ENCODE measurements at places on chromosomes 6 and 20.

- DNase-seq: no peak
Observed at GRCh38 chr6:15531973-15532372, 130.9 kb downstream of the DTNBP1 start.

DNA sequence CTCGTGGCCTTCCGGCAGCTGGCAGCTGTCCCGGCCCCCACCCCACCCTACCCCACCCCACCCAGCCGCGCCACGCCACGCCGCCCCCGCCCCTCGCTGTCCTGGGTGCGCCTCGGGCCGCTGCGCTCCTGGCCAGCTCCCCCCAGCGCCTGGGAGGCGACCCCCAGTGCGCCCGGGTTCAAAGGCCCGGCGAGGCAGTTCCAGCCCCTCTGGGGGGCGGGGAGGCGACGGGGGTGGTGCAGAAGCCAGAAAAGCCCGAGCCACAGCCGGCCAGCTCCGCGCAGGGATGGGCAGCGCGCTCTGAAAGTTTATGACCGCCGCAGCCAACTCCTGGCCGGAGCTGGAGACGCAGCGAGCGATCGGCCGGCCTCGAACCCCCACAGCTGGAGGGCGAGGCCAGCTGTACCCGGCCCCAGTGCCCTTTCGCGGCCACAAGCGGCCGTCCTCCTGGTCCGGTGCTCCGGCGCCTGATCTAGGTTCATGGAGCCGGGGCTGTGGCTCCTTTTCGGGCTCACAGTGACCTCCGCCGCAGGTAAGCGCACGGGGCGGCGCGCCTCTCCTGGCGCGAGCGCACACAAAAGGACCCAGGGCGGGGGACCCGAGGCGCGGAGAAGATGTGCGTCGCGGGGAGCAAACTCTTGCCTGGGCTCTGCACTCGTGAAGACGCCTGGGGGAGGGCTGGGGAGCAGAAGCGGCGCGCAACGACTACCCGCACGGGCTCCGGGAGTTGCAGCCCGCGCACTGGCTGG lies at the start of gene EDN3:
Gene EDN3, plus strand, starts transcription at position 279 of the 749 bp plus-strand sequence. Its CDS starts 202 bp downstream, at position 481.
- DNase-seq: no peak

DNA sequence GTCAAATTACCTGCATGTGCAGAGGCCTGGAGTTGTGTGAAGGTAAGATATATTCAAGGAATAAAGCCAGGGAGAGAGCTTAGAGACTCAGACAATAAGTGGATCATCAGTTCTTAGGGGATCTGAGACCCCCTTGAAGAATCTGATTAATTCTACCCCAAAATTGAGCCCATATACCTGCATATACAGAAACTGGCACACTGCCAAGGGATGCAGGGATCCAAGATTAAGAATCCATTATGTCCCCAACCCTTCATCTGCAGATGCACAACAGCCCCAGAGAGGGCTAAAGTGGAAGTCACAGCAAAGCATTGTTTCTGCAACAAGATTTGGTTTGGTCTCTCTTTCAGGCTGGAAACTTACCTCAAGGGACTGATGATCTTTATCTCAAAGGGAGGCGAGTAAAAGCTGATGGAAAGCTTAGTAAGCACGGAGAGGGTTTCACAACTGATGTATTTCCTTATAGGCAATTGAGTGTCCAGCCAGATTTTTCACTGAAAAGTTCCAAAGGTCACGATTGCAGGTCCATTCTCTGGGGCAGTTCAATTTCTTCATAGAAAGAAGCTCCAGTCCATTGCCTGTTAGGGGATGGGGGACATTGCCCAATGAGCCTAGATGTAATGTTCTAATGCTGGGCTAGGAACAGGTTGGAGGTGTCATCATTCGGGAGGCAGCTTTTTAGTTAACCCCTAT lies 20.9 kb upstream of the STK35 start:
- no peak for DNase-seq

DNA sequence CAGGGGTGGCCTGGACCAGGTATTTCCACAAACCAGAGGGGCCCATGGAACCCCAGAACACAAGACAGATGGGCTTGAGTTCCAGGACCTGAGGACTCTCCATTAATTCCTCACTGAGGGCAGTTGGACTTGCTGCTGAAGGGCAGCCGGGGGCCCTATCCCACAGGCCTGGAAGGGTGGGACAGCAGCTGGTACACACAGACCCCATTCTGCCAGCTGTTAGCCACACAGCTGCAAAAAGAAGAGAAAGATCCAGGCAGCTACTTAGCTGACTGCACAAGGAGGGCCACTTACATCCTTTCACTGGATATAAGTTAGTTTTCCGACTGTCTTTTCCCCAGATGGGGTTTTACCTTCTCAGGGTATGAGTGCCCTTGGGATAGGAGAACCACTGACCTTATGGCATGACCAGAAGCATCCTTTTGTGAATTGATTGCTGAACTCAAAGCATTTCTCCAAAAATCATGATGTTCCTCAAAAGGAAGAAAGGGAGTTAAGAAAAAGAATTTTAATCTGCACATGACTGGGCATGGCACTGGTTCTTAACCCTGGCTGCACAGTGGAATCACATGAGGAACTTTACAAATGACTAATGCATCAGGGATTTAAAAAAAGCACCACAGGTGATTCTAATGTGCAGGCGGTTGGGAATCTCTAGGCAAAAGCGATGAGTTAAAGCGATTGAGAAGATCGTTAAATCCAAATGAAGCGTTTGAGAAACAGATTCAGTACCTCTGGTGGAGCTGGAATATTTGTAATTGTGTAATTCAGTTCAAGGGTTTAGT lies 199.4 kb downstream of the TFAP2A start:
- no peak for DNase-seq

DNA sequence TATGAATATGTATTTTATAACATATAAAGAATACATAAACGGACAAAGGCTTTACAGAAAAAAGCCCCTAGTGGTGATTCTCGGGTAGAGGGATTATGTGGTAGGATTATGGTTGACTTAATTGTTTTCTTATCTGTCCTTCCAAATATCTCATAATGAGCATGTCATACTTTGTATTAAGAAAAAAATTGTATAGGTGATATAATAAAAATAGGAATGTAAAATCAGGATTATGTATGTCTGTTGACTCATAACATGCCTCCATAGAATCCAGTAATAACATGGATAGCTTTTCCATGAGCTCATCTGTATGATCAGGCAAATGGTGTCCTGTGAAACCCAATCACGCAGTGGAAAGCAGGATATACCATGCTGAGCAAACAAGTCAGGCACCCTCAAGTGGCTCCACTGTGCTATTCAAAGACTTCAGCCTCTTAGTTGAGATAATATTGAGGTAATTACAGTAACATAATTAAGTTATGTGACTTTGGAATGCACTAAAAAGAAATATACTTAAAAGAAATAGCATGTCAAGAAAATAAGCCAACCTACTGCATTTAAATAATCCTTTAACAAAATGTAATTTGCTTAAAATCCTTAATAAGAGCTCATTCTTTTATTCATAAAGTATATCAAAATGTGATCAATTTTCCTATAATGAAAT lies 39.6 kb upstream of the PRELID3B start:
- peak; percentile 79 for DNase-seq

GRCh38 chr6:20688710-20689500 lies 154.6 kb downstream of the CDKAL1 start:
- no peak for DNase-seq

DNA sequence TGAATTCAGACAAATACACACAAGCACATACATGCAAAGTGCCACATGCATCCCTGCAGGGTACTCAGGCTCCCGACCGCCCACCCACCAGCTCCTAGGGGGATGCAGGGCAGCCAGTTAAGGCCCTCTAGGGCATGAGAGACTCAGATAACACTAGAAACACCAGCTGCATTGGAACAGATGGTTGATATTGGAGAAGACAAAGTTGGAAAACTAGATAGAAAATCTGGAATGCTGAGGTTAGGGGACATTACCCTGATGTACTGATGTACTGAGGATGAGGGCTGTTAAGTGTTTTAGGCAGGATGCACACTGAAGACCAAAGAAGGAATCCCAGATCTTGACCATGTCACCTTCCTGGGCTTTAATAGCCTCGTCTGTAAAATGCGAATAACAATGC lies 134.6 kb upstream of the ECI2 start:
- no peak for DNase-seq

- DNase-seq: no peak
Observed at GRCh38 chr6:21050935-21051334, 516.7 kb downstream of the CDKAL1 start.

DNA sequence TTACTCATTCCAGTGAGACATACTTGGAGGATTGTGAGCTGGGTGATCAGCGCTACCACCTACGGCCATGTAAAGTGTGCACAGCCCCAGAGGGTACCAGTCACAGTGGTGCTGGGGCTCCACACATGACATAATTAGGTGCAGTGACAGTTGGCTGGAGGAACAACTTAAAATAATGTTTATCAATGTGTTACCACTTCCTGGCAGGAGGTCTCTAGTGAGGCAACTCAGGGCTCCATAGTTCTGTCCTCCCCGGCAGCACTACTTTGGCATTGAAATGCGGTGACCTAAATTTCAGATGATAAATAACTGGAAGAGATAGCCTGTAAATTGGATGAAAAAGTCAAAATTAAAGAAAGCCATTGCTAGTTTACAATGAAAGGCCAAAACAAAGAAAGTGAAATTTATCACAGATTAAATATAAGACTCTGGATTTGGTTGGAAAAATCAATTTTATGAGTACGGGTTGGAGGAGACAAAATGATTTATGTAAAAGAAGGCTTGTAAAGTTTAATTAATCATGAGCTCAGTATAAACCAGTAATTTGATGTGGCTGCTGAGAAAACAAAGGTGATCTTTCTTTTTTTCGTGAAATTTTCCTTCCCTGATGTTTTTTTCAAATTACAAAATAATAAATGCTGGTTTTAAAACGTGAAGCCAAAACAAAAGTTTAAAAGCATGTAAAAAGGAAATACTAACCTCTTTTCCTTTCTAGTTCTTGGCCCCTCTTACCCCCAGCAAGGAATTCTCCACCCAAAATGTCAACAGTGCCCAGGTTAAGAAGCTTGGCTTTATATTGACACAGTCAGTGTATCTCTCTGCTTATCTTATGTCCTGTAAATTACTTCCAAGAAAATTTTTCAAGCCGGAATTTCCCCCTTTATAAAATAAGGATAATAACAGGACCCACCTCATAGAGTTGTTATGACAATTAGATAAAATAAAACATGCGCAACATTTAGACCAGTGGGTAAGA lies 126.7 kb upstream of the NOX3 start:
- DNase-seq: no peak

DNA sequence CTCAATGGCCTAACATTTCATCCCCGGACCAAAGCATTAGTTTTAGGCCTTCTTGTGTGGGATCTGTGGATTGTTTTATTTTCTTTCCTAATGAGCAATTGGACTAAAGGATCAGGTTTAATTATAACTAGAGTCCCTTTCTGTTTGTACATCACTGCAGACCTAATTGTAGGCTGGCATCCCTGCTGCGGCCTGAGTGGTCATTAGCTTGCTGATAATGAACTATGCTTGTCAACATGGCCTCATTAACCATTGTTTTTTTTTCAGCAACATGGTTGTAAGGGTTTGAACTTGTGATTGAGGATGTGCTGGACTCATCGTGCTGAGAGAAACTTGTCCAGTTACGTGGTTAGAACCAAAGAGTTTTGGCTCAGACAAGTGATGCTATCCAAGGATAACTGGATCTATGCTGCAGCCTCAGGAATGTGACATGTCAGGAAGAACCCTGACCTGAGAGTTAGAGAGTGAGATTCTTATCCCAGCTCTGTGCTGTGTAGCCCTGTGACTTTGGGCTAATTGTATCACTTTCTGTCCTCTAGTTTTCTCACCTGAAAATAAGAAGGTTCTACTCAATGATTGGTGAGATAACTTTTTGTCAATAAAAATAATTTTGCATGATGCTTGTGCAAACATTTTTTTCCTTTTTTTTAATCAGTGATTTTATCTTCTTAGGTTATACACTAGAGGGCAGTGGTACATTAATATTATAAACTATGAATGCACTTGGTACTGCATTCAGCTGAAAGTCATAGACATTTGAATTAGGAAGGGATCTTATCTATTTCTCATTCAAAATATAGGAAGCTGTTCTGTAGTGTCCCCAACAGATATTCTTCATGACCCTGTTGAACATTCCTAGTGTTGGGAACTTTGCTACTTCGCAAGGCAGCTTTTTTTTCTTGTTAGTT lies 140.9 kb downstream of the RNF144B start:
- no peak for DNase-seq

- DNase-seq: no peak
Observed at GRCh38 chr20:51388756-51389542, 153.6 kb downstream of the NFATC2 start.

DNA sequence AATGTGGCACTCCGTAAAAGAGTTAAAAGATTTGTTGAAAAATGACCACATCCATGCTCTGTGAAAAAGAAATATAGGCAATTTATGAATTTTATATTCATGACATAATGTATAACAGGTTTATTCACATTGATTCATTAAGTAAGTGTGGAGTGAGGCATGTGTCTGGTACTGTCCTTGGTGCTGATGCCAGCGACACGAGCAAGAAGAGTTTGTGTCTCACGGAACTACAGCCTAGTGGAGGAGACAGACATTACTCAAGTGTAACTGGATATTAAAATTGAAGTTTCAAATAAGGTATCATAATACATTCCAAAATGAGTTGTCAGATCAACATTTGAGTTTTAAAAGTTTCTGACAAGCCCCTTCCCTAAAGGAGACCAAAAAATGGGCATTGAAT lies 158.2 kb upstream of the PRND start:
- DNase-seq: no peak

DNA sequence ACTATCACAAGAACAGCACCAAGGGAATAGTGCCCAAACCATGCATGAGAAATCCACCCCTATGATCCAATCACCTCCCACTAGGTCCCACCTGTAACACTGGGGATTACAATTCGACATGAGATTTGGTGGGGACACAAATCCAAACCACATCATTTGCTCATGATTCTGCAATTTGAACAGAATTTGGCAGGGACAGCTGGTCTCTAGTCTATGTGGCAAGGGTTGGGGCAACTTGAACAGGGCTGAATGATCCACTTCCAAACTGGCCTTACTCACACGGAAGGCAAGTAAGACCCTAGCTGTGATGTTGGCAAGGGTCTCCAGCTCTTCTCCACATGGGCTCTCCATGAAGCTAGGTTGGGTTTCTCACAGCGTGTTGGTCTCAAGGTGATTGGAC lies 10.1 kb upstream of the FKBP5 start:
- no peak for DNase-seq

- no peak for DNase-seq
Observed at GRCh38 chr20:41524980-41525613, 93.1 kb downstream of the CHD6 start.

DNA sequence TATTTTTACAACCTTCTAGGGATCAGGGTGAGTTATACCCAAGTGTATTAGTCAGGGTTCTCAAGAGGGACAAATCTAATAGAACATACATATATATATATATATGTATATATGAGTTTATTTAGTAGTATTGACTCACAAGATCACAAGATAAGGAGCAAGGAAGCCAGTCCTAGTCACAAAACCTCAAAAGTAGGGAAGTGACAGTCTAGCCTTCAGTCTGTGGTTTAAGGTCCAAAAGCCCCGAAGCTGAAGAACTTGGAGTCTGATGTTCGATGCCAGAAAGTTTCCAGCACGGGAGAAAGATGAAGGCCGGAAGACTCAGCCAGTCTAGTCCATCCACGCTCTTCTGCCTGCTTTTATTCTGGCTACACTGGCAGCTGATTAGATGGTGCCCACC lies 632.7 kb upstream of the AGPAT4 start:
- no peak for DNase-seq

Measured in HS-5 (cell line).